ENCODE measurements at places on chromosomes 12 and 14. TPM values are rescaled to one million over a fixed set of nuclear protein-coding genes. Genes with fewer than 3 reads are reported as not detected.
A peak's percentile ranks its signal among the peaks of the same experiment; 100 is the strongest.

DNA sequence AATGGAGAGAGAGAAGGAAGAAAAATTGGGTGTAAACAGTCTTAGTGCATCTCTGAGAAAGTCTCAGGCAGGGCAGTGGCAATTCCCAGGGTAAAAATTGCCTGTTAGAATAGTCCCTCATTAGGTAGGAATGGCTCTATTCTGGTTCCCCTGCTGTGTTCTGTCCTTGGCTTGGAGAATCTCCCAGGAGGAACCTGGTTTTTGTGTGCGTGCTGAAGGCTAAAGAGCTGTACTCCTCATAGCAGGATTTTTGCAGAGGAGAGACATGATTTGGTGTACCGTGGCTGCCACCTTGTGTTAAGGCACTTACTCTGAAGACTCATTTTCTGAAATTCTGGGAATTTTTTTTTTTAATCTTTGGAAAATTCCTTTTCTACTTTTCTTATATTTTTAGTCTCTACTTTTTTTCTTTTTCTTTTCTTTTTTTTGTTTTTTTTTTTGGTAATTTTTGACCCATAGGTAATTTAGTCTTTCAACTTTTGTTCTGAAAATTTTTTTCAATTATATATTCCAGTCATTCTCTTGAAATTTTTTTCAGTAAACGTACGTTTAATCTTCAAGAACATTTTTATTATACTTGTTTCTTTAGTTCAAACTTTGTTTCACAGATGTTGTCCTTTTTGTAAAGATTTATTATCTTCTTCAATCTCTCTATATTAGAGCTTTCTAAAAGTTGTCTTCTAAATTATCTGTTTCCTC, 63.8 kb downstream of the FBXO33 start:
- no peaks in the 10 kb centered on the region for H3K27me3 ChIP-seq
- H3K36me3 ChIP-seq: peaks cover 13% of the 10 kb centered on the region
- no peaks in the 10 kb centered on the region for H3K4me1 ChIP-seq

- H3K4me1 ChIP-seq: no peaks in the 10 kb centered on the region
- H3K27me3 ChIP-seq: no peaks in the 10 kb centered on the region
- DNase-seq: no peak
- no peaks in the 10 kb centered on the region for H3K36me3 ChIP-seq
Measured at GRCh38 chr14:95662376-95663186, 23.6 kb upstream of the TCL1B start.

DNA sequence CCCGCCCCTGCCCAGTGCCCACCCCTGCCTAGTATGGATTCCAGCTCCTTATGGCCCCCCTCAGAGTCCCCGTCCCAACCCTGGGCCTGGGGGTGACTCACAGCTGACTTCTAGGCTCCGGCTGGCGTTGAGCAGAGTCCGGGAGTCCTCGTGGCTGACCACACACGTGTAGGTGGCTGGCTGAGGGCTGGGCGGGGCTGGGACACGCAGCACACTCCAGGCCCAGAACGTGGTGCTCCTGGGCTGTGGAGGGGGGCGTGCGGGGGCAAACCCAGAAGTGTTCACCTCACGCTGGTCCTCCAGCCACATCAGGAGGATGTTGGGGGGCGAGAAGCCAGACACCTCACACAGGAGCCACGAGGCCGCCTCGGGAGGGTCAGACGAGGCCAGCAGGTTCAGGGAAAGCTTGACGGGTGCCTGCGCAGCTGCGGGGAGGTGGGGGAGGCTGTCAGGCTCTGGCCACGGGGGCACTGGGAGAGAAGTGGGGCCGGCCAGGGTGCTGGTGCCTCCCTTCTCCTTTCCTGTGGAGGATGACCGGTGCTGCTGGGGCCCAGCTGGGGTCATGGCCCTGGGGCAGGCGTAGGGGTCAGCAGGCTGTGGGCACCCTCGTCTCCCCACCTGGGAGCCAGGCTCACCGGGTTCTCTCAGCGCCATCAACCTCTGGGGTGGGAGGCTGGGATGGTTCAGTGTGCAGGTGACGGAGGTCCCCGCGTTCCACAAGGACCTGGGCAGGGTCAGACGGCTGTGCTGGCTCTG, 314.1 kb downstream of the TMEM121 start:
- no peak overlapping the region for H3K27ac ChIP-seq
- H3K4me3 ChIP-seq: no peak overlapping the region
- no peaks in the 10 kb centered on the region for H3K36me3 ChIP-seq
- DNase-seq: no peak
- no peaks in the 10 kb centered on the region for H3K4me1 ChIP-seq
- H3K27me3 ChIP-seq: peaks cover 14% of the 10 kb centered on the region

DNA sequence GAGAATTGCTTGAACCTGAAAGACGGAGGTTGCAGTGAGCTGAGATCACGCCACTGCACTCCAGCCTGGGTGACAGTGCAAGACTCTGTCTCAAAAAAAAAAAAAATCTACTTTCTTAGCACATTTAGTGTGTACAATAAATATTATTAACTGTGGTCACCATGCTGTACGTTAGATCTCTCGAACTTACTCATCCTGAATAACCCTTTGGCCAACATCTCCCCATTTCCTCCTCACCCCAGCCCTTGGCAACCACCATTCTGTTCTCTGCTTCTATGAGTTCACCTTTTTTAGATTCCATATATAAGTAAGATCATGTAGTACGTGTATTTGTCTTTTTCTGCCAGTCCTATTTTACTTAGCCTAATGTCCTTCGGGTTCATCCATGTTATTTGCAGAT, 13.4 kb downstream of the FUT8 start:
- H3K4me3 ChIP-seq: no peak overlapping the region
- no peaks in the 10 kb centered on the region for H3K27me3 ChIP-seq
- H3K27ac ChIP-seq: no peak overlapping the region

GRCh38 chr12:53381731-53382630, 2.0 kb downstream of the SP1 start:
- H3K27ac ChIP-seq: peak overlapping the region; percentile 100
- peak overlapping the region; percentile 80 for H3K4me3 ChIP-seq
- H3K27me3 ChIP-seq: no peaks in the 10 kb centered on the region

DNA sequence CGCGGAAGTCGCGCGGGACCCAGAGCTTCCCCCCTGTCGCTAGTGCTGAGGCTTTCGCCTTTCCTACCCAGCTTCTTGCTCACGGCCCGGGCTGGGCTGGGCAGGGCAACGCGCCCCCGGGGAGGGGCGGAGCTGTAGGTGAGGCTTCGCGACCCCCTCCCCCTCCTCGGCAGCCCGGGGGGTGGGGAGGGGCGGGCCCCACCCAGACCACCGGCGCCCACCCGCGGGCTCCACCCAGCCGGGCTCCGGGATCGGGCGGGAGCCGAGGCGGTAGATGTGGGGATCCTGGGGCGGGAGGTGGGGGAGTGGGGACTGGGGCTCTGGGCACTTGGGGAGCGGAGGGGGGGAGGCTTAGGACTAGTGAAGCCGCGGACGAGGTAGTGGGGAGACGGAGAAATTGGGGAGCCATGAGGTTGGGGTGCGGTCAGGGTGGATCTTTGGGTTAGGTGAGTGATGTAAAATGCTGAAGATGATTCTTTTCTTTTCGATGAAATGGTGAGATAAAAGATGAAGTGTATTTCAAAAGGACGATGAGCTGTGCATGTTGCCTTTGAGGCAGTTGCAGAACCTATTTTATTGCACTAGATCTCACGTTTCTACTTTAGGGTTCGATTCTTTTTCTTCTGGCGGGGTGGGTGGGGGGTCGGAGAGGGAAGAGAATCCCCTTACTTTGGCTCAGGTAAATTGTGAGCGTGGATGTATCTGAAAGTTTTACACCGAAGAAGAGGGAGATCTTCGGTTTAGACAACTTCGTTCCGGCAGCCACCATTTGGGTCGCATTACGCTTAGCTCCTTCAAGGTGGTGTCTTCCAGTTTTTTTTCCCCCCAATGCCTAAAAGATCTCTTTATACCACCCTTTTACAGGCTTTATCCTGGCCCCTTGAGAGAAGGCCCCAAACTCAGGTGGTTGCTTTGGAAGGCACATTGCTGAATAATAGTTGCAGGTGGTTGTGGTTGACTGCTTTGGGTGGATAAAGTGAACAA, 619 bp downstream of the ERC1 start:
- no peak for DNase-seq
- no peaks in the 10 kb centered on the region for H3K36me3 ChIP-seq
- peak overlapping the region; percentile 99 for H3K27ac ChIP-seq
- H3K27me3 ChIP-seq: no peaks in the 10 kb centered on the region
- peaks cover 60% of the 10 kb centered on the region for H3K4me1 ChIP-seq

DNA sequence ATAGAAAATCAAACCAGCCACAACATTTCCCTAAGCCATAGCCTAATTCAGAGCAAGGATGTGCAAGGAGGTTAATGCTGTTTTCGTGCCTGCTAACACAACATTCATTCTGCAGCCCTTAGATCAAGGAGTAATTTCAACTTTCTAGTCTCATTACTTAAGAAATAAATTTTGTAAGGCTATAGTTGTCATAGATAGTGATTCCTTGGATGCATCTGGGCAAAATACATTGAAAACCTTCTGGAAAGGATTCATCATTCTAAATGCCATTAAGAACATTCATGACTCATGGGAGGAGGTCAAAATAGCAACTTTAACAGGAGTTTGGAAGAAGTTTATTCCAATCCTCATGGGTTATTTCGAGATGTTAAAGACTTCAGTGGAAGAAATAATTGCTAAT, 283.2 kb downstream of the RPAP3 start:
- H3K4me3 ChIP-seq: no peak overlapping the region
- H3K36me3 ChIP-seq: no peaks in the 10 kb centered on the region
- no peak for DNase-seq
- no peaks in the 10 kb centered on the region for H3K4me1 ChIP-seq
- H3K27me3 ChIP-seq: no peaks in the 10 kb centered on the region
- H3K27ac ChIP-seq: no peak overlapping the region

DNA sequence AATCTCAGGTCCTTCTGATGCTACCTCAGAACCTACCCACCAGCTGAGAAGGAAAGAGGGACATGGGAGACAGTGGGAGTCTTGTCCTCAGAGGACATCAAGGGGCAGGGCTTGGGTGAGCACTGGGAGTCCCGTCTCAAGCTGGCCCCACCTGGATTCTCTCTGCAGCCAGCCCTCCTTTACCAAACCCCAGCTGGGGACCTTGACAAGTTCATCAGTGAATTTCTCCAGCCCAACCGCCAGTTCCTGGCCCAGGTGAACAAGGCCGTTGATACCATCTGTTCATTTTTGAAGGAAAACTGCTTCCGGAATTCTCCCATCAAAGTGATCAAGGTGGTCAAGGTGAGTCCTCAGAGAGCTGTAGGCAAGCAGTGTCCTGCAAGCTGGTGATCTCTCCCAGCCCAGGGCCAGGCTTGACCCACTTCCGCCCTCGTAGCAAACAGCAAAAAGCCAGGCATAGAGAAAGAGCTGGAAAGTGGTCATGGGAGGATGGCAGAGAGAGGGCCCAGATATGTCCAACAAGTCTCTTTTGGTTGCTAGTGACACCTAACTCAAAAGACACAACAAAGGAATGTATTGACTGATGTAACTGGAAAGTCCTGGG, 14.2 kb upstream of the OAS2 start:
- DNase-seq: no peak
- no peak overlapping the region for H3K27ac ChIP-seq
- H3K4me3 ChIP-seq: no peak overlapping the region
- H3K36me3 ChIP-seq: peaks cover 97% of the 10 kb centered on the region

DNA sequence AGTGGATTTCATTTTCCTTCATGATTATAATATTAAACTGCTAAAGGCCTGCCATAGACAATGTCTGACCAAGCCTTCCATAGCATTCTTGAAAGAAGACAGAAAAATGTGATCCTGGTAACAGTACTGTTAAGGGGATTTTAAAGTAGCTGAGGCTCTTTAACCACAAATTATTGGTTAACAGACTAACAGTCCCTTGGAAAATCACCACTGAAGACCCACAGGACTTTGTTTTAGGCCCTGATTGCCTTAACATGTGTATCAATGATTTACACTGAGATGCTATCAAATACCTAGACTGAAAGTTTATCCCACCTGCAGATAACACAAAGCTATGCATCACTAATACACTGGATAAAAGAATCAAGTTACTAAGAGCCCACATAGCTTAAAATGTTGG, 6.0 kb downstream of the KRT79 start:
- H3K4me1 ChIP-seq: no peaks in the 10 kb centered on the region
- H3K4me3 ChIP-seq: no peak overlapping the region
- no peak for DNase-seq
- H3K27ac ChIP-seq: no peak overlapping the region
- H3K36me3 ChIP-seq: no peaks in the 10 kb centered on the region
- H3K27me3 ChIP-seq: no peaks in the 10 kb centered on the region

DNA sequence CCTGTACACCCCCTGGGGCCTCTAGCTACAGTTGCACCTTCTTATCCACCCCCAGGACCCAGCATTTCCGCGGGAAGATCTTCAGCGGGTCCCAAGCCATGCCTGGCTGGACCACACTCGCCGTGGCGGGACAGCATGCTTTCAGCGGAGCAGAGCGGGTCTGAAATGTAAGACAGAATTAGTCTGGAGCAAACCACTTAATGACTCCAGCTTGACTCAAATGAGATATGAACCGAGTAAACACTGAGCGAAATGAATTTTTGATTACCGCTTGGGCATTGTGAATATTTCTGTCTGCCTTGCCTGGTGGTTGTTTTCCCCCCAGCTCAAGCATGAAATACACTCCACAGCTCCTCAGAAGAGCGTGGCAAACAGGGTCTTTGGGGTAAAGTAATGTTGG, 60.8 kb downstream of the SLC24A4 start:
- no peaks in the 10 kb centered on the region for H3K27me3 ChIP-seq
- H3K27ac ChIP-seq: no peak overlapping the region
- H3K4me3 ChIP-seq: no peak overlapping the region
- no peaks in the 10 kb centered on the region for H3K4me1 ChIP-seq
- no peak for DNase-seq

DNA sequence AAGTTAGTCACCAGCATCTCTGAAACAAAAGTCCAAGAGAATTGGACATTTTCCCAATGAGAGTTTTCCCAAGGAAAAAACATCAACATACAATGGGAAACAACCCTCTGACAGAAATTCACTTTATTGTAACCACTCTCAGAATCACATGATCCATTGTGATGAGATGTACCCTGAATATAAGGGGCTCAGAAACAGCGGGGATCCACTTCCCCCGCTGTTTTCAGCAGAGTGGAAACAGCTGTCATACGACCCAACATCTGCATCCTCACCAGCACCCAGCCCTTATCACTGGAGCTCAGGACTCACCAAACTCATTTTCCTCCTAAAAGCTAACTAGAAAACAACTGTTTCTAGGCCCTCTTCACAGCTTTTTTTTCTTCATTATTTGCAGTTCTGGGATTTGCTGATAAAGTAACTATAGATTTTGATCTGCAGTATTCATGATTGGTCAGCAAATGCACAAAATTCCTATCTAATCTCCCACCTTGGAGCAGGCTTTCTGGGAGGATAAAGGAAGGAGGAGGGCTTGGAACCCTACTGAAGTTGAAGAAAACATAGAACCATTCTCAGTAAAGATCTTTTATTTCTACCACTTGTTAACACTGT, 31.3 kb downstream of the CORO1C start:
- H3K36me3 ChIP-seq: peaks cover 35% of the 10 kb centered on the region
- peak overlapping the region; percentile 94 for H3K27ac ChIP-seq
- DNase-seq: peak; percentile 66
- no peaks in the 10 kb centered on the region for H3K27me3 ChIP-seq

The YY1 gene
- 69.4 TPM for total RNA-seq

The CCDC60 gene
- not detected for total RNA-seq
